Osteocyte (in vitro differentiated cells): ENCODE measurements at places on chromosomes 7 and 10. TPM values are rescaled to one million over a fixed set of nuclear protein-coding genes. Genes with fewer than 3 reads are reported as not detected.

Gene MRLN
- not detected in 2 replicates for total RNA-seq

Gene FBXO24
- total RNA-seq: 0.46 and 0.94 TPM in 2 replicates

Gene NPFFR1
- not detected in 2 replicates for total RNA-seq

Gene CRPPA
- total RNA-seq: 2.6 and 3.3 TPM in 2 replicates

Gene PLXDC2
- 33.2 and 36.4 TPM in 2 replicates for total RNA-seq

Gene SLC26A4
- 0.37 and 0.51 TPM in 2 replicates for total RNA-seq

DNA sequence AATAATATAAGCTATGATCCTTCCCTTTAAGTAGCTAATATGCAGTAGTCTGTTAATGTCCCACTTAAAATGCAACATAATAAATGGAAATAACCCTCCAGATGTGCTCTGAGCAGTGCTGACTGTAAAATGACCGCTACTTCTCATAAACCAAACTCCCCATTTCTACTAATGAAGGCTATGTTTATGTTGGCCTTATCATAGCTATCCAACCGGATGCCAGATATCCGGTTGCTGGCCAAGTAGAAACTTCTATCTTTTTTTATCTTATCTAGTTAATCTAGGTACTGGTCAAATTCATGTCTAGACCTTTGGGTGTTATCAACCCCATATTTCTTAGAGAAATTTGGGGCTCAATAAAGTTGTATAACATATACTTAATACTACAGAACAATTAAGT is 56.6 kb downstream of the CHRM2 start:
- no peak for DNase-seq

GRCh38 chr7:129522088-129522970 is 20.0 kb downstream of the SMKR1 start:
- DNase-seq: no peak

DNA sequence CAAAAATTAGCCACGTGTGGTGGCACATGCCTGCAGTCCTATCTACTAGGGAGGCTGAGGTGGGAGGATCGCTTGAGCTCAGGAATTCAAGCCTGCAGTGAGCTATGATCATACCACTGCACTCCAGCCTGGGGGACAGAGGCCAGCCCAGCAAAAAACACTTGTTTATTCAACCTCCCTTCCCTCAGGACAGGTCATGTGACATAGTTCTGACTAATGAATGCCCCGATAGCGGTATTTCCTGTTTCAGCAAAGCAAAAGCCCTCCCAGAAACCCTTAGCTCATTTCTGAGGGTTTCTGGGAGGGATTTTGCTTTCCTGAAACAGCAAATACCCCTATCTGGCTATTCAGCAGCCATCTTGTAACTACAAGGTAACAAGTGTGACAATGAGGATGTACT is 157.1 kb downstream of the GATA3 start:
- DNase-seq: no peak

- no peak for DNase-seq
Measured at GRCh38 chr10:119893074-119893473, 544 bp downstream of the SEC23IP start.
